ENCODE measurements at places on chromosomes 3 and 15.
A peak's percentile ranks its signal among the peaks of the same experiment; 100 is the strongest.

DNA sequence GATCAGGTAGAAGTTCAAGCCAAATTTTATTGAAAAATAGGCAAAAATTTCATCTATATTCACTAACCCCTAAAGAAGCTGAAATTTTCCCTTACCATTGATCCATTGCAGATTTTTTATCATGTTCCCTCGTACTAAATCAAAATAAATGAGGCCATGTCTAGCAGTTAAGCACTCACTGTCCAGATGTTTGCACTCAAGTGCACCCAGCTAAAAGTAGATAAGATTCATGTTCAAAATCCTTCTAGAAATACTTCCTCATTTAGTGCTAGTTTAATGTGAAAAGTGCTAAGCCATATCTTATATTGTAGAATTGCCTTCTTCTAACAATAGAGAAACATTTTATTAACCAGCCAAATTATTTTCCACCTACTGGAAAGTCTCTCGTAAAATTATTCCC, 164.7 kb upstream of the UBE2E2 start:
- no peak for DNase-seq

- no peak for DNase-seq
Observed at GRCh38 chr3:146246526-146246925, 4.4 kb downstream of the PLSCR4 start.

DNA sequence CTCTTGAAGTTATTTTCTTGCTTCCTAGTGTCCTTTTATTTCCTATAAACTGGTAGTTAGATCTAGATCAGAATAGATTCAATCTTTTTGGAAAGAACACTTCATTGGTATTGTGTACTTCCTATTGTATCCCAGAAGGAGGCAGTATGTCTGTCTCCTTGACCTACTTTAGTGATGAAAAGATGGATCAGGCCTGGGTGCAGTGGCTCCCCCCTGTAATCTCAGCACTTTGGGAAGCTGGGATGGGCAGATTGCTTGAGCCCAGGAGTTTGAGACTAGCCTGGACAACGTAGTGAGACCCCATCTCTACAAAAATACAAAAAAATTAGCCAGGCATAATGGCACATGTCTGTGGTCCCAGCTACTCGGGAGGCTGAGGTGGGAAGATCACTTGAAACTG, 12.0 kb downstream of the BSN start:
- DNase-seq: no peak

DNA sequence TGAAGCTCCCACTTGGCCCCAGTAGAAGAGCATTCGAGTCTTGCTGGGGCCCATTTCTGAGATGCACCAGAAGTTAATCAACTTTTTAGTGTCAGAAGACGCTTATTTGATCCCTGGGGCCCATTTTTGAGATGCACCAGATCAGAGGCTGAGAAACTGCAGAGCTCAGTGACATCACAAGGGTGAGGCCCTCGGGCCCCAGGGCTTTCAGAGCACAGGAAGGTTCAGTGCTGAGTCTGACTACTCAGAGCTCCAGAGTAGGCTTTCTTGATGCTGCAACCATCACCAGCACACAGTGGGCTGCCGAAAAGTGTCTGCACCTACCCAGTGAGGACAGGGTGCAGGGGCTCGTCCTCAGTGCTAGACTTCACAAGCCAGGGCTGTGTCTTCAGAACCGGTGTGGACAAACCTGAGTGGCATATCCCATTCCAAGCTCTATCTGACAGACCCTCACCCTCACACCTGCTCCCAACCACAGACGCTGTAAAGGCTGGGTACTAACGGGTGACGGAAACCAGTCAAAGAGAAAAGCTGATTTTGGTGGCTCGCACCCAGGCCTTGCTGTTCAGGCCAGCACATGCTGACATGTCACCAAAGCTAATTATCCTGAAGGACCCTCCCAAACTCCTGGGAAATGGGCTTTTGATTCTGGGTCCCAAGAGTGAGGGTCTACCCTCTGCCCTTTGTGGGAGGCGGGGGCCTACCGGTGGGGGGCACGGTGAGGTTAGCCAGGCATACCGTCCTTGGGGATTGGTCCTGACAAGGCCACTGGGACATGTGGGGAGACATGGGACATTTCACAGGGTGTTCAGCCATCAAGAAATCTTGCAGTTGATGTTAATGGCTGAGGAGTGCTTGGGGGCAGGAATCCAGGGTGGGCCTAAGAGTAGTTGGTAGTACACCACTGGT, 83.0 kb downstream of the PDCD6IP start:
- DNase-seq: no peak

GRCh38 chr3:173552526-173552925, 155.0 kb downstream of the NLGN1 start:
- DNase-seq: no peak

- no peak for DNase-seq
Observed at GRCh38 chr3:120454076-120454689, 3.4 kb upstream of the FSTL1 start.

DNA sequence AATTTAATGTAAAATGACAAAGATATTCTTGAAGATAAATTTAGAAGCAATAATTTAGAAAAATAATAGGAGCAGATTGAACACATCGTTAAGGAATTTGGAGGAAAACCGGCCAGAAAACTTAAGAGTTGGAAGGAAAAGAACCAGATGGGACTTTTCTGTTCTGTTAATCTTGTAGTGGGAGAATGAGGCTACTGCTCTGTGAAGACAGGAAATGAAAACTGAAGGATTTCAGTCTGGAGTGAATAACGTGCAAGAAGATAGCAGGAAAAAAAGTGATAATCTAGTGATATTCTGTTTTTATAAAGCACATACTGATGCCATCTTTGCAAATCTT, 74.2 kb downstream of the DPPA2 start:
- no peak for DNase-seq

DNA sequence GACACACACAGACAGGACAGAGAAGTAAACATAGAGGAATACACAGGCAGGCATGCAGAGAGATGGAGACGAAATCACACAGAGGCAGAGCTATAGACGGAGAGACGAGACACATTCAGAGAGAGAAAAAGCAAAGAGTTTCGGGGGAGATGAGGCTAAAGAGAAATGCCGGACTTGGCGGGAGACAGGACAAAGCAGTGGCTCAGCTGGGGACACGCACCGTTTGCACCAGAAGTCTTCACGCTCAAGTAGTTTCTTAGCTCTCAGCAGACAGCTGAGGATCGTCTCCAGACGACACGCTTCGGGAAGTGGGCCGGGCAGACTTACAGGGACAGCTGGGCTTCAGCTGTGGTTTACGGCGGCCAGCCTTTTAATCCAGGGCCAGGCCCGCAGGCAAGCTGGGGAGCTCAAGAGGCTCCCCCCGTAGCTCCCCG, 56.2 kb upstream of the DLG1 start:
- DNase-seq: no peak

- DNase-seq: peak; percentile 39
Observed at GRCh38 chr15:47857776-47858167, 140.5 kb downstream of the SEMA6D start.

- no peak for DNase-seq
Observed at GRCh38 chr15:75947092-75947491, 43.4 kb downstream of the FBXO22 start.

- DNase-seq: no peak
Observed at GRCh38 chr15:47872208-47872607, 154.9 kb downstream of the SEMA6D start.

- no peak for DNase-seq
Observed at GRCh38 chr3:98787181-98787580, 24.0 kb downstream of the ST3GAL6 start.

DNA sequence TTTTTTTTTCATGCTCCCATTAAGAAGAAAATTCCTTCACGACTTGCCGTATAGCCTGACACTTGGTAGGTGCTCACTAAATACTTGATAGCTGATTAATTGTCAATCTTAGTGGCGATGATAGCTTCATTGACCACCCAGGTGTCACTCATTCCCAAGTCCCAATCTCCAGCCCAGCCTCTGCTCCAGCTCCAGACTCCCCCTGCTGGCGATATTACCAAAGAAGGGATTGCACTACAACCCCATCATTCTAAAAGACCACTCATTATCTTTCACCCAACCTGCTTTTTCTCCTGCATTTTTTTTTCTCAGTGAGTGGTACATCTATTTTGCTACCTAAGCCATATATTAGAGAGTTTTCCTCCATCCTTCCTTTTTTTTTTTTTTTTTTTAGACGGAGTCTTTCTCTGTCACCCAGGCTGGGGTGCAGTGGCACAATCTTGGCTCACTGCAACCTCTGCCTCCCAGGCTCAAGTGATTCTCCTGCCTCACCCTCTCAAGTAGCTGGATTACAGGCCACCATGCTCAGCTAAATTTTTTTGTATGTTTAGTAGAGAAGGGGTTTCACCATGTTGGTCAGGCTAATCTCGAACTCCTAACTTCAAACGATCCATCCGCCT, 19.5 kb upstream of the COMMD2 start:
- DNase-seq: peak; percentile 15

GRCh38 chr3:141262308-141262705, 30.7 kb downstream of the PXYLP1 start:
- no peak for DNase-seq

DNA sequence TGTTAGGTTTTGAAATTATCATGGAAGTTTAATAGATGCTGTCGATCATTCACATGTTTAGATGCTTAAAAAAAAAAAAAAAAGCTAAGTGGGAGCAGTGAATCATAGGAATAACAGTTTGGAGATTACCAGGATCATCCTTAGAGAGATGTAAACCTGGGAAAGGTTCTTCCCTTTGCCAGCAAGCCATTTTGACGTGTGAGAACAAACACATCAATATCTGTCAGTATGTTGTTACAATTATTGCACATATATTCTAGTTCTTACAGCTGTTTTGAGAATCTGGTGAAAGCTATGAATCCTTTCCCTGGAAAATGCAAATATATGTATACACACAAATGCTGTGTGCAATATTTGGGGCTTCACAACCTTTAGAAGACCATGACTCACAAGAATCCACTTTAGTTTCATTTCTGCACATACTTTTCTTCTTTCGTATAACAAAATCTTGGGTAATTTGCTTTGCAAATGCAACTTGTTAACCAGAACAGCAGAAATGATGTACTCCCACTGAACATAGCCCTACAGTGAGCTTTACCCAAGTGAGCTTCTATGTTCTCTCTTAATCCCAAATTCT, 12.0 kb downstream of the NFKBIZ start:
- no peak for DNase-seq

DNA sequence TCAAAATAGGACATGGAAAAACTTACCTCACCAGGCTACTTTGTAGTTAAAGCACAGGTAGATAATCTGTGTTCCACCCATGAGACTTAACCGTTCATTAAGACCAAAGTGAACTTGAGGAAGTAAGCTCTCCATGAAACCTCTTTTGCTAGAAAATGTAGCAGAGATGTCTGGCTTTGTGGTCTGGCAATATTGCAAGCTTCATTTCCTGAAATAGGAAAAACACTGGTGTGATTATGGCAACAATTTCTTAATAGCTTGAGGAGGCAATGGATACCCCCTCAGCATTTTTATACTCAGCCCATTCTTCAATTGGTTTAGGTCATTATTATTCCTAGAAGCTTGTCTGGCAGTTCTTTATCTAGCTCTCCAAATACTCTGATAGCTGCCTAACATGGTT, 957.3 kb downstream of the IGSF11 start:
- DNase-seq: no peak

GRCh38 chr3:146250449-146251382, at the start of gene PLSCR4:
TSS of gene PLSCR4 (minus strand) at chr3:146251105. CDS start at chr3:146222071, 29,034 bp downstream.
- DNase-seq: peak; percentile 57

GRCh38 chr15:74127255-74127953, 3.0 kb upstream of the ISLR2 start:
- peak; percentile 77 for DNase-seq

DNA sequence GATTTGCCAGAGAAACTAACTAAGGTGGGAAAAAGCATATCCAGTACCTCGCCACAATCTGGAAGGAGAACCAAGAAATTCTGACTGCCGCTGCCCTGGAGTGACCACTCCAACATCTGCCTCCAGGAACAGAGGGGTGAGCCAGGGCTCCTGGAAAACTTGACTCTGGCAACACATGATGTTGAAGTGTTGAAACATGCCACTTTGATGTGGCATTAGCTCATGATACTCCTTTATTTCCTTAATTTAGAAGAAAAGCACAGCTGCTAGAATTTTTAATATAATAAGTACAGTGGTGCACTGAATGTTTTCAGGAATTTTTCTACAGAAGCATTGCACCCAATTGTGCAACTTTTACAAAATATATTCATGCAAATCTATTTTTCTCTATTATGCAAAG, 109.9 kb upstream of the BCL6 start:
- DNase-seq: no peak

DNA sequence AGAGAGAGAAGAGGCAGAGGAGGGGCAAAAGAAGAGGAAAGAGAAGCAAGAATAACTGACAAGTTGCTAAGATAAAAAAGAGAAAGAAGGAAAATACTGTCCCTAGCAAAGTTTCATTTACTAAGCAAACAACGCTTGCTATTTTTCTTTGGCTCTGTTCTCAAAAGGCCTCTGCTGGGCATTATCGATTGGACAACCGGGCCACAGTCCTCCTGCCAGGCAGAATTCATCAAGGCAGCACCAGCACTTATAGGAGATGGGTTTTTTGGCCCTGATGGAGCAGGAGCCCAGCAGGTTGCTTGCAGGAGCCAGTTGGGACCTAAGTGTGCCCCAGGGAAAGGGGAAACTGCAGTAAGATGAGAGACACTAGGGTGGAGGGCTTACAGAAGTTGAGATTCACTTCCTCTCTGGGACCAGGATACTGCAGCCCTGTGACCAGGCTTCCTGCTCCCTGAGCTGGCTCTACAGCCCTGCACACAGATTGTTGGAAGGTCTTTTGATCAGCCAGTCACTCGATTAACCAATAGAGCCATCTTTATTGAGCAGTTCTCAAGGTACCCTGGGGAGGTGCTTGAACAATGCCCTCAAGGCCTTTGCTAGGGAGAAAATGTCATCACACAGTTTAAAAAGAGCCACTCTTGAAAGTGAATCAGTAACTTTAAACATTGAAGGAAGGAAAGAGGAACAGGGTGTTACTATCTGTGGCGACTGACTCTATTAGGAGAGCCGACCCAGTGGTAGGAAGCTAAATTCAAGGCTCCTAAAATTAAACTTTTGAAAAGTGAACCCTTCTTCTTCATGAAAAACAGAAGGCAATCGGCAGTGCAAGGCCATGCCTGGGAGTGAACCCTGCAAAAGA, 28.8 kb upstream of the GLCE start:
- DNase-seq: no peak

- no peak for DNase-seq
Observed at GRCh38 chr3:24462737-24463136, 31.9 kb downstream of the THRB start.

GRCh38 chr3:144774897-144775296, 803.3 kb downstream of the DIPK2A start:
- DNase-seq: no peak
